K562 (cell line): ENCODE measurements at places on chromosomes 12 and 14. TPM values are rescaled to one million over a fixed set of nuclear protein-coding genes. Genes with fewer than 3 reads are reported as not detected.

Gene NEUROD4
- total RNA-seq, result not detected in 2 replicates

Gene HHIPL1
- not detected in 2 replicates for total RNA-seq

Gene GLS2
- total RNA-seq, result not detected in 2 replicates

DNA sequence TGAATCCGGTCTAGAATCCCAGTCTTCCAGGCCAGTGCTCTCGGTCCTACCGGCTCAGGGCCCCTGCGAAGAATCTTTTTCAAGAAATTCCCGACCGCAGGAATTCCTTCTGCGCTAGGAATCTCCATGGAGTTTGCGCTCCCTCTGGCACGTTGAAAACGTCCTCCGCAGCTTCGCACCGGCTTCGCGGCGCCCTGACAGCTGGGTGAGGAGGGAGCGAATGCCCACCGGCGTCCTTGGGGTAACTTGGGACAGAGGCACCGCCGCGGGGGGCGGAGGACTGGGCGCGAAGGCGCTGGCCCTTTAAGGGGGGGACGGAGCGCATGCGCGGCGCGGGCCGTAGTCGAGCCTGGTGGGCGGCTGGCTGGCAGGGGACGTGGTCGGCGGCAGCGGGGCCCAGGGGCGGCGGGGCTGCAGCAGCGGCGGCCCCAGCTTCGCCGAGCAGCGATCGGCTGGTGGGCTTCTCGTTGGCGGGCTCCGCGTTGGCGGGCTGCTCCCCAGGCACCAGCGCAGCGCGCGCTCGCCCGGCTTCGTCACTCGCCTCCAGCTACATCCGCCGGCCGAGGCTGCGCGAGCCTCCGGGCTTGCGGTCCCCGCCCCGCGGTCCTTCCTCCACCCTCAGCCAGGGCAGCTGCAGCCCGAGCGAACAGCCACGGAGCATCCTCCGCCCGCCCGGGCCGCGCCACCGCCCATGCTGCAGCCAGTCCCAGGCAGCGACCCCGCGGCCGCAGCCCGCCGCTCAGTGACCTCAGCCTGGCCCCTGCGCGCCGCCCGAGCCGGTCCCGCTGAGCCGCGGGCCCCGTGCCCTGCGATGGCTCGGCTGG is at the start of gene VASH1:
Gene VASH1, plus strand, starts transcription at position 333 of the 824 bp plus-strand sequence. CDS start 1,354 bp downstream, outside the sequence.
- DNase-seq, result peak; percentile 31

- no peak for DNase-seq
Measured at GRCh38 chr14:78122436-78122835, 47.7 kb upstream of the NRXN3 start.

DNA sequence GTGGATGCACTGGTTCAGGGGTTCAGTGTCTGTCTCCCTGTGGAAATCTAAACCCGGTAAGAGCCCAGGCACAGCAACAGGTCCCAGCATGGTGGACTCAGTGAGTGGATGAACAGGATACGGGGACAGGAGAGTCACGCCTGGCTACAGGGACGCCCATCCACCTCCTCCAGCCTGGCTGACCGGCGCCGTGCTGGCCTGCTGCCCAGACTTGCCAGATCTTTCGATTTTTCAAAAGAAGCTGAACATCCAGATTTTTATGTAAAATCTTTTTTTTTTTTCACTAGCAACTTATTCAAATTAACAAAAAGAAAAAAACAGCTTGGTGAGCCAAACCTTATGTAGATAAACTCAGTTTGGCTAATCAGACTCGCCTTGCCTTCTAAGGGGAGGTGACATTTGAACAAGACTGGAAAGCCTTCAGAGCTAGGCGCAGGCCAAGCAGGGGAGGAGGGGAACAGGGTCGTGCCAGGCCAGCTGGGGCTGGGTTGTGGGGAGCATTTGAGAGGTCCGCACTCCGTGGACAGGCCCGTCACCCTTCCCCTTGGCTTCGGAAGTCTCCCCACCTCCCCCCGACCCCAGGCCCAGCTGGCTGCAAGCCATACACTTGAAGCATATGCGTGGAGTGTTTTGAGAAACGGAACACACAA is 87.8 kb upstream of the NCOR2 start:
- no peak for DNase-seq

DNA sequence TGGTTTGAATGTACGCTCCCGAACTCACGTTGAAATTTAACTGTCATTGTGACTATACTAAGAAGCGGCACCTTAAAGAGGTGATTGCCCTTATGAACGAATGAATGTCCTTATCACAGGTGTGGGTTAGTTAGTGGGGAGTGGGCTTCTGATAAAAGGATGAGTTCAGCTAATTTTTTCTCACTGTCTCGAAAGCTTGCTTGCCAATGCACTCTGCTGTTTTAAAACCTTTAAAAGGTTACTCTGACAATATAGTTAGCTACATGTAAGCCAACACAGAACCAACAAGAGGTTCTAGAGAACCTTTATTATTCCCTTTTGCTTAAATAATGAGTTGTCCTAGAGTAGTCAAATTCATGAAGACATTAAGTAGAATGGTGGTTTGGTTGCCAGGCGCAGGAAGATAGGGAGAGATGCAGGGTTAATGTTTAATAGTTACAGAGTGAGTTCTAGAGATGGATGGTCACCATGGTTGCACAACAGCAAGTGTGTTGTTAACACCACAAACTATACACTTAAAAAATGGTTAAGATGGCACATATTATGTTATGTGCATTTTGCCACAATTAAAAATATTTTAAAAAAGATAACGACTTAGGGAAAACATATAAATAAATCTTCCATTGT is 26.3 kb downstream of the RTN1 start:
- DNase-seq, result no peak

GRCh38 chr12:100058482-100059029 is 73.8 kb upstream of the ANKS1B start:
- DNase-seq, result peak; percentile 9

DNA sequence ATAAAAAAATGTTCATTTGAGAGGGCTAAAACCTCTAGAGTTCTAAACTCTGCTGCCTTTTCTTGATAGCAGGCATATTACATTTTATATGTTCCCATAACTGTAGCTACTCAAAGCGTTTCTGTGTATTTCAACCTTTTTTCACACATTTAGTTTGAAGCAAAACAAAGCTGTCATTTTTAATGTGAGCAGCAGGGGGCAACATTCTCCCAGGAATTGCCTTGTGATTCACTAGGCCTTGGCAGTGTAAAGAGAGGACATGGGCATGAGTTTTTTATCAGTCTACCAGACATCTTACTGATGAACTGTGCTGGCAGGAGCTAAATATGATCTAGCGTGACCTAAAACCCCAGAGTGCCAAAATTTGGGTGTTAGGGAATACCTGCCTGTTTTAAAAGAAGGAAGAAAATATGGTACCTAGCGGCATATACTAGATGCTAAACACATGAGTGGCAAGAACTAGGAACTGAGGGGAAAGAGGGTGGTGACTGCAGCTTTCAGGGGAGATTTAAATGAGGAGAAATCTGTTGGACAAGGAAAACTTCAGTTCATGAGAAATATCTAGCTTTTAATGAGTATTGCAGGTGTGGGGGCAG is 65.3 kb downstream of the IFT43 start:
- DNase-seq, result peak; percentile 39

DNA sequence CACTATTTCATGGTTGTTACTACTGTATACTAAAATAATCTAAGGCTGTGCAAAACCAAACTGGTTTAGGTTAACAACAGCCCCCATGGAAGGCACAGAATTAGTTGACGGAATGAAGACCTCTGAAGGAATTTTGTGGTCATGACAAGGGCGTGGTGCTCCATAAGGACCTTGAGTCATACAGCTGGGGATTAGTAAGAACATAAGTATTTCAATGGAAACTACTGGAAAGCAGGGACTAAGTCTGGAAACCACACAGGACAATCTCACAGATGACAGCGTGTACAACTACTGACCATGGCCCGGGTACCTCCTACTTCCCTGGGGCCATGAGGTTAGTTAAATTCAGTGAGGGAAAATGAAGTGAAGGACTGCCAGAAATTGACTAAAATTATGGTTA is 98.5 kb upstream of the PLEKHA5 start:
- DNase-seq, result no peak

DNA sequence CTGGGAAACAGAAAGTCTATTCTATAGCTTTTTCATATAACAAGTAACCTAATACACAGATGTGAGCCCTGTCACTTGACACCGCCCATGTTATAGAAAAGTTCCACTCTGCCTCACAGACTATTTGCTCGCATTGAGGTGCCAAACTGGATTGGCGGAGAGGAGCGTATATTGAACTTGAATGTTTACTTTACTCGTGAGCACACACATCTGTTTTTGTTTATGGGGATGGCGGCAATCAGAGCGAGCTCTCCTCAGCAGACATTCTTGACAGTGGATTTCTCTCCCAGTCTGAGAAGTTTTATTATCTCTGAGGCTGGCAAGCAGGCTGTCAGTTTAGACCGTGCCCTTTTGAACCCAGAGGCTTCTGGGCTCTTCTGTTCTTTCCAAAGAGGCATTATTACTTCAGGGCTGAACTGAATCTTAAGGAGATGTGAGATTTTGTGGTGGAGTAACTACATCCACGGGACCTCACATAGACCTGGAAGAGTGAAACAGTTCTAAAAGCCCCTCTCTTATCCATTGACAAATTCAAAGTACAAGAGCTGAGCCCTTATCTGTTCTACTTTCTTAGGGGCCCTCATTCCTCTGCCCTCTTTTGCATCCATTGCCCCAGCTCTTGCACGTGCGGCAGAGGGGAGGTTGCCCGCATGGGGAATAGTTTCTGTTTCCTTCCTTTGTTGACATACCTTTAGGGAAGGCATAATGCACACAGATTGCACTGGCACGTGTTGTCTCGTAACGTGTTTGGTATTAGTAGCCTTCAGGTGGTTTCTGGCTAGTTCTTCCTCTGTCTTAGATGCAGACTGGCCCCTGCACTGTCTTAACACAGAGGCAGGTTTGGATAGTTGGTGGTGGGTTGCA is 68.2 kb downstream of the DRAM1 start:
- no peak for DNase-seq

- peak; percentile 31 for DNase-seq
Measured at GRCh38 chr12:119178544-119179334, at the start of gene HSPB8. Gene HSPB8, plus strand, starts transcription at chr12:119178931. Its CDS starts 382 bp downstream, at chr12:119179313.
